NCI-H1694 treated with DMSO at 0.1 percent for 48 hours (cell line): ENCODE measurements at places on chromosomes 6 and 20.

- no peak for DNase-seq
Measured at GRCh38 chr6:114024746-114025145, 53.8 kb upstream of the HDAC2 start.

DNA sequence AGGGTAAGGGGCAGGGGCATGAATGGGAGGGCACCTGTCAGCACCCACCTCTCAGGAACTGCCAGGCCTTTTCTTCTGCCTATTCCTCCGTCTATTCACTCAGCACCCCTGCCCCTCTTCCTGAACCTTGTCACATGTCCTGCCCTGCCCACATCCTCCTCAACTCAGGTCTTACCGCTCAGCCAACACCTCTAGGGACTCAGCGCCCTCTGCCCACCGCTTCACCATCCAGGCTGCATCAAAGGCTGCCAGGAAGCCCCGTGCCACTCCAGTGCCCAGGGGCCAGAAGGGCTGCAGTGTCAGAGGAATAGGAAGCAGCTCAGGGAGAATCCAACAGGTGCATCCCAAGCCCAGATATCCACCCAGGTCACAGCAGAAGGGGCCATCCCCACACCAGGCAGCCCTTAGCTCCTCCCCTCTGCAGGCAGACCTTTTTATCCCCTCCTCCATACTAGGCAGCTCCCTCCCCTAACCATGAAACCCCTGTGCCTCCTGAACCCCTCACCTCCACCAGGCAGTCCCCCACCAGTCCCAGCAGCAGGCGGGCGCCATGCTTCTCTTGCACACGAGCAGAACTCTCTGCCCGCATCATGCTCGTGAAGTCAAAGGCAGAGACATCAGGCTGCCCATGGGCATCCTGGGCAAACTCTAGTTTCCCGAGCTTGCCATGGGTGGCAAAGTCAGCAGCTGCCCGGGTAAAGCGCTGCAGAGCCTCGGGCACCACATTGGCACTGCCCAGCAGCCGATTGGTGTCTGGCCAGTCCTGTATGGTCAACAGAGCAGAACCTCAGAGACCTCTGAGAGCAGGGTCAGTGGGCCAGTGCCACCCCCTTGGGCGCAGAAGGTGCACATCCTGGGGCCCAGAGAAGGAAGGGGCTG, 5.5 kb downstream of the MICAL1 start:
- DNase-seq, result no peak

GRCh38 chr20:5864873-5865587, 85.3 kb downstream of the TRMT6 start:
- no peak for DNase-seq

- DNase-seq, result no peak
Measured at GRCh38 chr6:33699739-33700138, 11.8 kb downstream of the UQCC2 start.

GRCh38 chr6:162541019-162541601, 186.5 kb downstream of the PRKN start:
- DNase-seq, result no peak

GRCh38 chr6:158369241-158369640, 57.0 kb downstream of the TULP4 start:
- DNase-seq, result no peak

DNA sequence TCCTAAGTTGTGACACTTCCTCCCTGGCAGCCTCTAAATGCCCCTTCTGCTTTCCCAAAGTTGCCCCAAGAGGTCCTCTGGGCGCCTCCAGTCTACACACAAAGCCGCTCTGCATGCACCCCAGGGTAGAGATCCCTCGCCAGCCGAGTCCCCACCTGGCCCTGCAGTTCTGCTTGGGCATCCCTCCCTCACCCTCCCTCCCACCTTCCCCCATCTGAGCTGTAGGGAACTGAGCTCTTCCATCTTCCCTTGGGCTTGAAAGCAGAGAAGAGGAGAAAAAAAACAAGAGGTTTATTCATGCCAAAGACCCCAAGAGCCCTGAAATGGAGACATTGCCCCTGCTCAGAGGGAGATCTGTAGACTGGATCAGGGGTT, 5.7 kb upstream of the FGD2 start:
- no peak for DNase-seq

- no peak for DNase-seq
Measured at GRCh38 chr20:24531631-24532419, 62.4 kb downstream of the SYNDIG1 start.
